ENCODE measurements at places on chromosomes 5 and 9.

DNA sequence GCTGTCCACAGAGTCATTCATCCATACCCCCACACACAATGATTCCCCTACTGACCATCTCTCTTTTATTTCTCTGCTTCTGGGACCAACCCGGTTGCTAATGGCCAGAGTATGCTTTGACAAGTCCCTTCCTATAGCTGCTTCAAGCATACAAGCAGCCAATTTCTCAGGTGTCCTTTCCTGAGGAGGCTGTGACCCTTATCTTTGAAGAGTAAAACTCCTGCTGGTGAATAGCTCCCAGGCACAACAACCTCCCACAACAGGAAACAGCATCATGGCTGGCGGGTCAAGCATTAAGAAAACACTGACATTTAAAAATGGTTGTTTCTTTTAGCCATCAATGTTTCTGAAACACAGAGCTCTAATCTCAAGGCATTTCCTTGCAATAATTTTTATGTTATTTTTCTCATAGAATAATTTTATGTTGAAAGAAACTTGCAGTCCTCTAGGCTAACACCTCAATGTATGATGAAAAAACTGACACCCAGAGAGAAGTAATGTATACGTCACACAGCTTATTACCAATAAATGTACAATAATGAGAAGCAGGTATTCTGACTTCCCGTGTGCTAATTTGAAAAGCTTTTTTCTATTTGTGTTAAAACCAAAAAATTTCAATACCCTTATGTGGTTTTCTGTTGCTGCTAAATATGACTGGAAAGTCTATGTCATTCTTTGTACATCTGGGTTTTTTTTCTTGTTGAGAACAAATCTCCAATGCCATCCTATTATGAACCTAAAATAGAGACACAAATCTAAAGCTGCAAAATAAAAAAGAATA lies 7.5 kb upstream of the PAM start:
- no peak for DNase-seq

DNA sequence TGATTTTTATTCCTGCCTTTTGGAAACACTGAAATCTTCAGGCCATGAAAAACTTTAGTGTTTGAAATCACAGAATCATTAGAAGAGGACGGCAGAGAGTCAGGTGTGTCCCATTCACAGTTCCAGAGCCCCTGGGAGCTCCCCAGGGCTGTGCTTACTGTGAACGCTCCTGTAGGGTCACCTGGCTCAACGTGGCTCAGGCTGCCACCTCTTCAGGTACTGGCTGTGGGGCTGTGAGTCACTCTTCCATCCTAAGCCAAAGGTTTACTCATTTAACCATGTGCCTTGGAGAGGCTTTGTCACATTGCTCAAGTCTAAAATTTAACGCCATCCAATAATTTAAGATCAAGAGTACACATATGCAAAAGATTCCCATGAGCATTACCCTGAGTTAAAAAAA lies 50.2 kb upstream of the FSTL4 start:
- DNase-seq: no peak

DNA sequence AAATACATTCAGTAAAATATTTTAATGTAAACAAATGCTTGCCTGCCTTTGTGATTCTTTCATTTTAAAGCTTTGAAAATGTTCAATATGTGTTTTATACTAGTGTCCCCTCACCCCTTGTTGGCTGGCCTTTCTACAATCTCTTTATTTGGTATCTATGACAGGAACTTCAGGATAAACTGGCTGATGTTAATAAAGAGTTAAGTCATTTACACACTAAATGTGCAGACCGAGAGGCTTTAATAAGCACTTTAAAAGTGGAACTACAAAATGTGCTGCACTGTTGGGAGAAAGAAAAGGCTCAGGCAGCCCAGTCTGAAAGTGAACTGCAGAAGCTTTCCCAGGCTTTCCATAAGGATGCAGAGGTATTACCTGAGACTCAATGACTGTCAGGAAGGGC lies 171.8 kb downstream of the CCDC171 start:
- DNase-seq: no peak

GRCh38 chr5:96942911-96943310 lies 7.0 kb downstream of the LNPEP start:
- DNase-seq: no peak

DNA sequence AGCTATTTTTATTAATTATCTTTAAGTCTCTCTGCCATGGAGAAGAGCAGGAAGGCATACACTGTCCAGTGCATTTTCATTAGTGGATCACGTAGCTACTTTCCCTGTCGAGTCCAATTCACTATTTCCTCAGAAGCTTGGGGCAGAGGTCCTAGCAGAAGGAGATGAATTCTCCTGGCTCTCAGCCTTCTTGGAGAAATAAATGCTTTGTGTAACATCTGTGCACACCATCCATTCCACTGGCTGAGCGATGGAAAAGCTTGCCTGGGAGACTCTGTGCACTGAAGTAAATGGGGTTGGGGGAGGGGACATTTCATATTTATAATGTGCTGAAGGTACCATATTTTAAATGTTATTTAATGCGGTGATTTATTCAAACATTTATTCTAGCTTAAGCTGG lies 23.4 kb downstream of the PROP1 start:
- DNase-seq: no peak

- DNase-seq: no peak
Observed at GRCh38 chr5:133683646-133684596, 71.6 kb upstream of the FSTL4 start.

DNA sequence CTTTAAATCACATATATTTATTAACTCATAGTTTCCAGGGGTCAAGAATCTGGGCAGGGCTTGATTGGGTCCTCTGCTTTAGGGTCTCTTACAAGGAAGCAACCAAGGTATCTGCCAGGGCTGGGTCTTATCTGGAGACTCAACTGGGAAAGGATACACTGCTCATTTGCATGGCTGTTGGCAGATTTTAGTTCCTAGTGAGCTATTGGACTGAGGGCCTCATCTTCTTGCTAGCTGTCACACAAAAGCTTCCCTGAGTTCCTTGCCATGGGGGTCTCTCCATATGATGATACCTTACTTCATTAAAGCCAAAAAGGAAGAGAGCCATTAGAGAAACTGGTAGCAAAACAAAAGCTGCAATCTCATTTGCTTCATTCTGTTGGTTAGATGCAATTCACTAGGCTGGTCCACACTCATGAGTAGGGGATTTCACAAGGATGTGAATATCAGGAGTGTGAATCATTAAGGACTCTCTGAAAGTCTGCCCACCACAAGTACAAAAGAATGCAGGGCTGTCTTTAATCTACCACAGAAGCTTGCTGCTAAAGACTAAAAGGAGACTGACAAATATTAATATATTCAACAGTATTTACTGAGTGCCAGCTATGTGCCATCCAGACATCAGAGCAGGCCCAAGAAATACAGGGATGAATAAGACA lies 42.0 kb upstream of the TIMD4 start:
- no peak for DNase-seq

DNA sequence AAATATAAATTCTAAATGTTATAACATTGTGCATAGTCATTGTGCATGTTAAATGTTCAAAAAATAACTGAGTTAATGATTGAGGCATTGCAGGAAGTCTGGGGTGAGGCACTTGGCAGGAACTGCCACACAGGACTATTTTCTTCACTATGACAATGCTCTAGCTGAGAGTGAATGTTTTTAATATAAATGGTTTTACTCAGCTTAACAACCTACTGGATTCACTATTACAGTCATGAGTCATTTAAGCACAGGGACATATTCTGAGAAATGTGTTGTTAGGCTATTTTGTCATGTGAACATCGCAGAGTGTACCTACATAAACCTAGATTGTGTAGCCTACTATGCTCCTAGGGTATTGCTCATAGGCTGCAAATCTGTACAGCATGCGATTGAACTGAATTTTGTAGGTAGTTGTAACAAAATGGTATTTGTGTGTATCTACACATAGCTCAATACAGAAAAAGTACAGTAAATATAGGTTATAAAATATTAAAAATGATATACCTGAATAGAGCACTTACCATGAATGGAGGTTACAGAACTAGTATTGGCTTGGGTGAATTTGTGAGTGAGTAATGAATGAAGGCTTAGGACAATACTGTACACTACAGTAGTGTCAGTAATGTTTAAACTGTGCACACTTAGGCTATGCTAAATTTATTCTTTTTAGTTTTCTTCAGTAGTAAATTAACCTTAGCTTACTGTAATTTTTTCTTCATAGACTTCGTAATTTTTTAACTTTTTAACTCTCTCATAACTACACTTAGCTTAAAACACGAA lies 346.1 kb upstream of the PTGER4 start:
- no peak for DNase-seq

- no peak for DNase-seq
Observed at GRCh38 chr5:8434501-8434900, 565.6 kb downstream of the MTRR start.

DNA sequence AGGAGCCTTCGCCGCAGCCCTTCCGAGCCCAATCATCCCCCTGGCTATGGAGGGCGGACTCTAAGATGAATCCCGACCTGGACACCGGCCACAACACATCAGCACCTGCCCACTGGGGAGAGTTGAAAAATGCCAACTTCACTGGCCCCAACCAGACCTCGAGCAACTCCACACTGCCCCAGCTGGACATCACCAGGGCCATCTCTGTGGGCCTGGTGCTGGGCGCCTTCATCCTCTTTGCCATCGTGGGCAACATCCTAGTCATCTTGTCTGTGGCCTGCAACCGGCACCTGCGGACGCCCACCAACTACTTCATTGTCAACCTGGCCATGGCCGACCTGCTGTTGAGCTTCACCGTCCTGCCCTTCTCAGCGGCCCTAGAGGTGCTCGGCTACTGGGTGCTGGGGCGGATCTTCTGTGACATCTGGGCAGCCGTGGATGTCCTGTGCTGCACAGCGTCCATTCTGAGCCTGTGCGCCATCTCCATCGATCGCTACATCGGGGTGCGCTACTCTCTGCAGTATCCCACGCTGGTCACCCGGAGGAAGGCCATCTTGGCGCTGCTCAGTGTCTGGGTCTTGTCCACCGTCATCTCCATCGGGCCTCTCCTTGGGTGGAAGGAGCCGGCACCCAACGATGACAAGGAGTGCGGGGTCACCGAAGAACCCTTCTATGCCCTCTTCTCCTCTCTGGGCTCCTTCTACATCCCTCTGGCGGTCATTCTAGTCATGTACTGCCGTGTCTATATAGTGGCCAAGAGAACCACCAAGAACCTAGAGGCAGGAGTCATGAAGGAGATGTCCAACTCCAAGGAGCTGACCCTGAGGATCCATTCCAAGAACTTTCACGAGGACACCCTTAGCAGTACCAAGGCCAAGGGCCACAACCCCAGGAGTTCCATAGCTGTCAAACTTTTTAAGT lies 819 bp downstream of the ADRA1B start:
- DNase-seq: no peak

GRCh38 chr5:17327048-17327625 lies 109.7 kb downstream of the BASP1 start:
- DNase-seq: no peak
